ENCODE measurements at places on chromosomes 4 and X.

GRCh38 chr4:113483131-113483530, 278.4 kb downstream of the CAMK2D start:
- no peak for DNase-seq

DNA sequence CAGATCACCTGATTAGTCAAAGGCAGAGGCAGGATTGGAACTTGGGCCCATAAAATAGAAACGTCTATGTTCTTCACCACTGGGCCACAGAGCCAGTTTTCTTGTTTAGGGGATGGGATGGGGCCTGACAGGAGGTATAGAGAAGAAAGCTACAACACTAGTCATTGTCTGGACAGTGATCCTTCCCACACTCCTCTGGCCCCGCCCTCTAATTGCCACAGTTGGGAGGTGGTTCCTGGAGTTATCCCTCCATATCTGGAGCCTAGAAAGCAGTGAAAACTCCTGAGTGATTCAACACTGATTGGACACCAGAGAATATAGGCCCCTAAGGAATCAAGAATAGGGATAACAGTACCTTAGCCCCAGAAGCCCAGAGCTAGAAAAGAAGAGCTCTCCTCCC, 22.9 kb downstream of the RASL11B start:
- no peak for DNase-seq

- no peak for DNase-seq
These were observed 48.0 kb upstream of the MAP3K15 start for GRCh38 chrX:19563327-19563726.

- no peak for DNase-seq
These were observed 4.8 kb downstream of the ADD1 start for GRCh38 chr4:2848449-2848848.

GRCh38 chr4:187075514-187075913, 351.9 kb upstream of the FAT1 start:
- DNase-seq, result no peak

DNA sequence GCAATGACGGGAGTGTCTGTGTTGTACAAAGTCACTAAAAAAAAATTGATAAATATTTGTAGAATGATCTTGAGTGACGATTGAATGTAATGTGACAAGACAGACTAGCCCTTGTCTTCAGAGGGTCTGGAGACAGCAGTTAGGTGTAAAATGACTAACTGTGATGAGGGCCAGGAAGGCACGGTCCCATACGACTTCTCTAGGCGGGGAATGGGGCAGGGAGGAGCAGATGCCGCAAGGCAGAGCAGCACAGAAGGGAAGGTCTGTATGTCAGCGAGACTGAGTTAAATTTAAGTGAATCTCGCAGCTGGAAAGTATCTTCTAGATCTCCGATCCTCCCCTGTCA, 405 bp downstream of the CENPE start:
- no peak for DNase-seq

GRCh38 chr4:188976644-188977115, 837.4 kb downstream of the TRIML1 start:
- DNase-seq, result no peak

DNA sequence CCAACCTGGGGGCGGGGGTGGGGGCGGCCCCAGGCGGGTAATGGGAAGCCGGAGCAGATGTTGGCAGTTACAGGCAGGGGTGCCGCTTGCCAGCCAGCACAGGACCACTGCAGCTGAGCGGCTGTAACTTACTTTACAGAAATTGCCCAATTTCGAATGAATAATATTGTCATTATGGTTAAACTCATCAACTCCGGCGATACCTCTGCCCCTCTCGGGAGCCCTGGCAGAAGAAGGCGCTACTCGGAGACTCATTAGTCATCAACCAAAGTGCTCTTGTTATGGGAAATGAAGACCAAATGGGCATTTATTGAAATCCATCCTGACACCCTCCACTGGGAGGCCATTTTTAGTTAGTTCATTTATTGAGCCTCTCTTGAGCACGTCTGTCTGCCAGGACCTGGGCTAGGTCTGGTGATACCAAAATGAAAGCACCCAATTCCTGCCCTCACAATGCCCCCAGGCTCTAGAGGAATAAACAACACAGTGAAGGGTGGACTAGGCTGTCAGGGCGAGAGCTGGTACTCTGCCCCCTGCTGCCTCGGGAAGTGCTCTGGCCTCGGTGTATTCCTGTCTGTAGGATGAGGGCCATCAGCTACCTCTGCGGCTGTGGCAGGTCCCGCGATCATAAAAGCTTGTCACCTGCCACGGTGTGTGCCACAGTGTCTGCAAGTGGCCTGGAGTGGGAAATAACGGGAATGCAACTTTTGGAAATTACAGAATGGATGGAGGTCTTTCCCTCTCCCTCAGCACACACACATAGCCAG, 159.1 kb upstream of the PSAPL1 start:
- DNase-seq, result no peak

GRCh38 chrX:147550217-147550616, 361.5 kb upstream of the FMR1 start:
- no peak for DNase-seq

DNA sequence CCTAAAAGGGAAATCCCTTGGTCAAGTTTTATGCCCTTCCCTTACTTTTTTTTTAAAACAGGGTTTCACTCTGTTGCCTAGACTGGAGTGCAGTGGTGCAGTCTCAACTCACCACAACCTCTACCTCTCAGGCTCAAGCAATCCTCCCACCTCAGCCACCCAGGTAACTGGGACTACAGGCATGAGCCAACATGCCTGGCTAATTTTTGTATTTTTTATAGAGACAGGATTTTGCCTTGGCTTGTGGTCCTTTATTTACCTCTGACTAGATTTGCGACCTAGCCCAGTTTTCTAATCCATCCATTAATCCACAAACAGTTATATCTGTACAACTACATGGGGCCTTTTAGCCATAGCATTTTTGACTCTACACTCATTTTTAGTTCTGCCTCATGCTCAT, 23.7 kb downstream of the CDS1 start:
- DNase-seq, result no peak

DNA sequence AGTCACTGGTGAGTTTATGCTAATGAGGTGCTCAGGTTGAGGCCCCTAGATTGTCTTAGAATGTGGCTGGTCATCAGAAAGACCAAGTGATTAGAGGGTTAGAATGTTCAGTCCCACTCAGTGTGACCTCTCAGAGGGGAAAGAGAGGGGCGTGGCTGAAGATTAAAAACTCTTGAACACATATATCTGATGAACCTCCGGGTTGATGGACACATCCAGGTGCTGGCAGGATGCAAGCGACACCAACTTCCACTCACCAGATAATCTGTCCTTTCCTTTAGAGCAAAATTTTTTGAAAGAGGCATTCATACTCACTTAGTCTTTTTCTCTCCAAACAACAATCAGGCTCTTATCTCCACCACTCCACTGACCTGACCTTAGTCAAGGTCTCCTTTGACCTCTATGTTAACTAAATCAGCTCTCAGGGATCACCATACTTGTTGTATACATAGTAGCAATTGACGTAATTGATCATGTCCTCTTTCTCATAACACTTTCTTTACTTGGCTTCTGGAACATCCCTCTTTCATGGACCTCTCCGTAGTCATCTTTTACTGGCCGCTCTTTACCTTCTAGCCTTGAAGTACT, 14.2 kb downstream of the FAM47E start:
- DNase-seq, result no peak

- no peak for DNase-seq
These were observed 157.0 kb upstream of the MAP3K15 start for GRCh38 chrX:19672222-19672812.

DNA sequence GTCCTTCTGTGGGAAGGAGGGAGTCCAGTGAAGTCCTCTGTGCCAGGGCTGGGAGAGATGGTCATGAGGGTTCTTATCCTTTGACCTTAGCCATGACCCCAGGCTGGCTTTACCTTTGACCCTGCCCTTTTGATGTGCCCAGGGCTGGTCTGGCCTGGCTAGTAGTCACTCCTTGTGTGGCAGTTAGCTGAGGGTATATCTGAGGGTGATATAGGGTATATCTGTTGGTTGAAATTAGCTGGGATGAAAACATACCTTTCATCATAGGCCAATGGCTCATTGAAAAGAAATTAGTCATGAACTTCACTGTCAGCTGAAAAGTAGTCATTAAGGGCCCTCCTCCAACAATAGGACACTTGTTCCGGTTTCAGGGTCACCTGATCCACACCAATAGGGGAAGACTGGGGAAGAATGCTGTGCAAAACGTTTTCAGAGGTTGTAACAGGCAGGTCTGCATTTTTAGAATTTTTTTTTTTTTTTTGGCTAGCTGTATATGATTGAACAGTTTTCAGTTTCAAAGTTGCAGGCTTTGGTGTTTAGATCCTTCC, 74.6 kb upstream of the STOX2 start:
- DNase-seq, result no peak

DNA sequence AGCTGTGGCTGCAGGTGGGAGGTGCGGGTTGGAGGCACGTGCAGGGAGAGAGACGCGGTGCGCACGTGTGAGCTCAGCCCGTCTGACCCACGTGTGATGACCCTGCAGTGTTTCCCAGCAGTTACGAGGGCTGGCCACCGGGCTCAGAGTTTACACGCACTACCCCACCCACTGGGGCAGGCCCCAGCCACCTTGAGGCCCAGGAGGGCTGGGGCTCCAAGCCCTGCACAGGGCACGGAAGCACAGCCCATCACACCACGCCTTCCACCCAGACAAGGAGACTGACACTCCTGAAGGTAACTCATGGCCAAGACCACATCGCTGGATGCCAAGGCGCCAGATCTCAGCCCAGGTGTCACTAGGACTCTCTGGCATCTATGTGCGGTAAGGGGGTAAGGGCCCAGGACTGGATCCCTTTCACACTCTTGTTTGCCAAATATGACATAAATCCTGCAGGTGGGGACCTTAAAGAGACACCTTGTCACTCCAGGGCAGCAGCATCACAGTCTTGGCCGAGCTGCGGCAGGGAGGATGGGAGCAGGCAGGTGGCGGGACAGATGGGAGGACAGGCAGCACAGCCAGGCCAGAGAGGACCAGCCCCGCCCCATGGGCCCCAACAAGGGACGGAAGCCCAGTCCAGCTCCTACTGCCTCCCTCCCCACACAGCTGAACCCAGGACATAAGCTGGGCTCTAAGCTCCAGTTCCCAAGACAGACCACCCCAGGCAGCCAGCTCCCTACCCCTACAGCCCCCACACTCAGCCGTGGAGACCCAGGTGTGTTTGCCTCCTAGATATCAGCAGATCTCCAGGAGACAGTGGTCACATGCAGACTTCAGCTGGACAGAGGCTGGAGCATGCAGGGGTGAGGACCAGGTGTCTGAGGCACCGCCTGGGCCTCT, 56.8 kb downstream of the ZFYVE28 start:
- no peak for DNase-seq

- DNase-seq, result no peak
These were observed 83.6 kb upstream of the ATOH1 start for GRCh38 chr4:93744961-93745360.

- DNase-seq, result no peak
These were observed 2493.3 kb downstream of the ARAP2 start for GRCh38 chr4:33751050-33751449.

DNA sequence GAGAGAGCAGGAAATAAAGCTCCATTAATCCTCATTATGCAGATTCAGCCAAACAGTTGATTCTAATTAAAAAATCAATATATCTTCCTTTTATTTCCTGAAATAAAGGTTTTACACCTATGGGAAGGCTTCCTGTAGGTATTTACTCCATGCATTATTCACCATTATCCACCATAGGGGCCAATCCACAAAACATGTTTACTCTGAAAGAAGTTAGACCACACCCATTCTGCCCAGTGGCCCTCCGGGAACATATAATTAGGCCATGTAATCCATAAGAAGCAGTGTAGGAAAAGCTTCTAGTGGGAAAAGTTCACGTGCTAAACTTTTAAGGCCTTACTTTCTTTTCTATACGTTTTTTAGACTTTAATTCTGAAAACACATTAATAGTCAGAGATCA, 57.7 kb downstream of the SAT1 start:
- no peak for DNase-seq

DNA sequence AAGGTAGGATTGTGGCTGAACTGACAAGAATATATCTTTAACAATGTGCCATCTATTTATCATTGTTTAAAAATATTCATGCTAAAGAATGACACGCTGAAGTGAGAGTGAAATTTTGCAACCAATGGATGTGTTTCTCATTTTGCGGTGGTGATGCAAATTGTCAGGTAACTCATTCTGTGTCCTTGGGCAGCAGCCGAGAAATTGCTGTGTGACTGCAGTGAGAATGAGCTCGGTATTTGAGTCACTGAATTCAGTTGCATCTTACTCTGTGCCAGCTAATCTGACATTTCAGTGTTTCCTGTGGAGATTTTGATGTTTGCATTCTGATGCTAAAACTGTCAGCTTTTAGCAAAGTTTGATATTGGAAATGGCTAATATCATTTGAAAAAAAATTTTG, 28.1 kb downstream of the MCUB start:
- DNase-seq, result no peak

DNA sequence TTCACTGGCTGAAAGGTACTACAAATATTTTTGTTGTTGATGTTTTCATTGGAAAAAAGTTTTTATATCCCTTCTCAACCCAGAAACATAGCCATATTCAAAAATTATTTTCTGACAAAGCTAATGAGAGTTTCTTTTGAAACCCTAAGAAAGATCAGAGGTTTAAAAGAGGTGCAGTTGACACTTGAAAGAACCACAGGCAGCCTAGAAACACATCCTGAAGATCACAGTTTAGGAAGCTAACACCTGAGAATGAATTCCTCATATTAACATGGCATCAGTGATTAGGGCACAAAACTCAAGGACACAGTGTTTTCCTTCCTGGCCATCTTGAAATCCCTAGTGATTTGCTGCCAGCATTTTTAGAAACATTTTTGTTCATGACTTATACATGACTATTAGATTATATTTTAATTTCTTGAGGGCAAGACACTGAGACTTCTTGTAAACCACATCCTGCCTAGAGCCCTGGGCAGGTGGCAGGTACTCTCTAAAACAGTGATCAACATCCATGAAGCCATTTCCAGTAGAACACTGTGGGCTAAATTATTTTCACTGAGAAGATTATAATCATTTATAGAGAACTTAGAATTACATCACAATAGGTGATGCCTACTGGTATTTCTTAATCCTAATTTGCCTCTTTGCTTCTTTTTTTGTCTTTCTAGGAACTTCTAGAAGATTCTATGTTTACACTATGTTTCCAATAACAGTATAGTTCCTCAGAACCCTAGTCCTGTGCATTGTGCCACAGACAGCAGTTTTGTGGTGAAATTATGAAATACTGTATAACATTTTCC, 80.0 kb downstream of the ARSJ start:
- DNase-seq, result no peak

DNA sequence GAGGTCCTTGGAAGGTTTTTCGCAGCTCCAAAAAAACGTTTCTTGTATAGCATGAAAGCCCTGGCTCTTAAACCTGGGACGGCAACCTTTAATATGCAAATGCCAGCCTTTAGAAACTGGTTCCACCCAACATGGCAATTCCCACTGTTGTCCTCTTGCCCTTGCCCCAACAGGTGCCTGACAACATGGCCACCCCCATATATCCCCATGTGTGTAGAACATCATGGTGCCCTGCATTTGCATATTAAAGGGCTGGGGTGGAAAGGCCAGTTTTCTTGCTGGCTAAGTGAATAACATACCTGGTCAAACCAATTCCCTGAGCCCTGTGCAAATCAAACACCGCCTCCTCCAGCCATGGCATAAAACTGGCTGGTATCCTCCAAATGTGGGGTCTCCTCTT, 26.0 kb upstream of the GLRA3 start:
- DNase-seq, result no peak

- DNase-seq, result no peak
These were observed 75.9 kb upstream of the ENPP6 start for GRCh38 chr4:184293552-184293951.

GRCh38 chrX:103584596-103584995, 719 bp upstream of the TCEAL4 start:
- DNase-seq, result no peak

GRCh38 chrX:113644426-113644825, 803.8 kb upstream of the AMOT start:
- DNase-seq, result no peak

- no peak for DNase-seq
These were observed 123.4 kb downstream of the COL25A1 start for GRCh38 chr4:109179061-109179460.
